ENCODE measurements at places on chromosomes 2 and 18.

GRCh38 chr2:24930768-24931167, 10.7 kb upstream of the ADCY3 start:
- no peak for DNase-seq

- DNase-seq = no peak
Observed at GRCh38 chr2:30318987-30319782, 87.9 kb downstream of the LBH start.

GRCh38 chr2:168293766-168294165, 46.4 kb upstream of the STK39 start:
- no peak for DNase-seq

- DNase-seq = no peak
Observed at GRCh38 chr2:132627536-132627935, 42.5 kb downstream of the LYPD1 start.

GRCh38 chr18:10352671-10353070, 101.8 kb upstream of the APCDD1 start:
- DNase-seq = no peak

- no peak for DNase-seq
Observed at GRCh38 chr2:144431392-144431783, 88.5 kb downstream of the ZEB2 start.

DNA sequence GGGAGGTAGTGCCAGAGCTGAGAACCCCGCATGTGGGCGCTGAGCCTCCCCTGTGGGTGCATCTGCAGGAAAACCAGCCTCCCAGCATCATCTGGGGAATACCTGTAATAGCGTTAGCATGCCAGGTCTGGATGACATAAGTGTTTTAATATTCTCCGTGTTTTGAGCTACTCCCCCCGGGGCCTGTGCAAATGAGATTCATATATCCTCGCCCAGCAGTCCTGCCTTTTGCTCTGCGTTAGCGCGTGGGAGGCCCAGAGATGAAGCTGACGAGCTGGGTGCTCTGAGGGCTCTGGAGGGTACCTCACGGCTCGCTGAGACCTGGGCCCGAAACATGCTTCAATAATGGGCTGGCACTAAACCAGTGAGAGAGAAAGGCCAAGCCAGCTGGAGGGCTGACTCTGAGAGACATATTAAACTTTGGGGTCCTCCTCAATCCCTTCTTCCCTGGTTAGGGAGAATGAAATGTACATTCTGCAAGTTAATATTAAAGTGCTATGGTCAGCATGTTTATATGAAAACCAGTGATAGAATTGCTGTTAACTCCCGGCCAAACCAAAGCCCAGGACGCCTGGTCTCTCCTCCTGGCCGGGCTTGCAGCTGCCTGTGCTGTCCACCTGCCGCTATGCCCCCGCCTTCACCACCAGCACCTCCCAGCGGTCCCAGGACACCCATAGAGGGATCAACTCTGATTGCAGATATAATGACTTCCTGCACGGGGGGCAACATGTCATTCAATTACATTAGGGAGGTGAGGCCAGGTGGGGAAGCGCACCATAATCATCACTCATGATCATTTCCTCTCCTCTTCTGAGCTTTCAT, 77.0 kb downstream of the EDAR start:
- DNase-seq = no peak

GRCh38 chr2:118169359-118170005, 81.2 kb downstream of the INSIG2 start:
- no peak for DNase-seq

DNA sequence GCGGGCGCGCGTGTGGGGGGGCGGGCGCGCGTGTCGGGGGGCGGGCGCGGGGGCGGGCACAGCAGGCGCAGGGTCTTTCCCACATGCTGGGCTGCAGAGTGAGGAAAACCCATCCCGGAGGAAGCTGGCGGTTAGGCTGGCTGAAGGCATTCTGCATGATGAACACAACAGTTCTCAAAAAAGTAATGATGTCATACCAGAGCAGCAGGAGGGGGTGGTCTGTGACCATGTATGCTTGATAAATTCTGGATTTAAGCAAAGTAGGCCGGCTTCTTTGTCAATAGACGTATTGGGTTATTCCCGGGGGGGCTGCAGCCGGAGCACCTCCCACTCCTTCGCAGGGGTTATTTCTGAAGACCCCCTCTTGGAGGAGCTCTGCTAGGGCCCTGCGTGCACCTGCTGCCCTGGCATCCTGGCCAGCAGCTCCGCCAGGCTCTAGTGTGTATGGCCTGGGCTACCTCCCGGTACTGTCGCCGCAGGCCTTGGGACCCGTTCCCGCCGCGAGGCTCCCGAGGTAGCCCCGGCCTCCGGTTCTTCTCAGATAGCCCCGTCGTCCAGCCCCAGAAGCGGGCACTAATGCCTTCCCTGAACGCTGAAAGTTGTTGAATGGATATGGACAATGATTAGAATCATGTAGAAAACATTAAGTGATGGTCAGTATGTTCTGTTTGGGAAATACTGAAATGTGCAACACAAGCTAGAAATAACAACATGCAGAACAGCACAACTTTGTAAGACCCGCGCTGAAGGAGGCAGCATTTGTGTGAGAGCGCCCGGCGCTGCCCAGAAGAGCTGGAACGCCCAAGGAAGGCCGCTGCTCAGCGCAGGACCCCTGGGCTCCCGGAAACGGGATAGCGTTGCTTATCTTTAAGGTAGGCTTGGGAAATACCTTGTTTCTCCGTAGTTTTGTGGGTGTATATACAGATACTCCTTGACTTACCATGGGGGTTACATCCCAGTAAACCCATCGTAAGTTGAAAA, 101.4 kb upstream of the RAB6C start:
- DNase-seq = peak; percentile 67

- no peak for DNase-seq
Observed at GRCh38 chr2:96837575-96837974, 6.2 kb downstream of the ANKRD23 start.

GRCh38 chr2:17788773-17789172, 27.5 kb upstream of the MSGN1 start:
- no peak for DNase-seq

DNA sequence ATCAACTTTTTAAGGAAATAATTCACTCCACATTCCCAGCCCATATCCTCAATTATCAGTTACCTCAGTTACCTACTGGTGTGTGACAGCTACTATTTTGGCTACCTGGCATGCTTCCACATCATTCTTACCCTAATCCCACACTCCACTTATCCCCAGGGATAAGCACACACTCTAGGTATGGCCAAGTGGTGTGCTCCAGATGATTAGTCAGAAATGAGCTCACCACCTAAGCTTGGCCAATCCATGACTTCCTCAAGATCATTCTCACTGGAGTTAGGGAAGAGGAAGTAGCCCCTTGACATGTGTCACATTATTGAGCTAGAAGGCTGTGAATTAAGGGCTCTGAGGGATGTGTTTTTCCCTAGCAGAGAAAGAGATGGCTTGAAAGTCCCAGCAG, 20.9 kb upstream of the SMAD4 start:
- DNase-seq = no peak
